ENCODE measurements at places on chromosomes 11 and 22.

- no peak for DNase-seq
Observed at GRCh38 chr11:20011307-20011951, 148.8 kb downstream of the DBX1 start.

DNA sequence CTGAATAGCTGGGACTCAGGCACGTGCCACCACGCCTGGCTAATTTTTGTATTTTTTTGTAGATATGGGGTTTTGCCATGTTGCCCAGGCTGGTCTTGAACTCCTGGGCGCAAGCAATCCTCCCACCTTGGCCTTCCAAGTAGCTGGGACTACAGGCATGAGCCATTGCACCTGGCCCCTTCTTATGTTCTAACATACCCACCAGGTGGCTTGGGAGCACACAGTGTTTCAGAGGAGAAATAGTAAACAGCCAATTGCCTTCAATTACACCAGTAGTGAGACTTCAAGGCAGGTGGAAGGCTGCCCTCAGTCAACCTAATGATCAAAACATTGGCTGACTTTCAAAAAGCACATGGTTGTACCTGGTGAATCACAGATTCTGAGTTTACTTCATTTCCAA, 167.2 kb downstream of the SWAP70 start:
- DNase-seq: no peak

- DNase-seq: no peak
Observed at GRCh38 chr22:40597526-40598430, 38.7 kb downstream of the MRTFA start.

DNA sequence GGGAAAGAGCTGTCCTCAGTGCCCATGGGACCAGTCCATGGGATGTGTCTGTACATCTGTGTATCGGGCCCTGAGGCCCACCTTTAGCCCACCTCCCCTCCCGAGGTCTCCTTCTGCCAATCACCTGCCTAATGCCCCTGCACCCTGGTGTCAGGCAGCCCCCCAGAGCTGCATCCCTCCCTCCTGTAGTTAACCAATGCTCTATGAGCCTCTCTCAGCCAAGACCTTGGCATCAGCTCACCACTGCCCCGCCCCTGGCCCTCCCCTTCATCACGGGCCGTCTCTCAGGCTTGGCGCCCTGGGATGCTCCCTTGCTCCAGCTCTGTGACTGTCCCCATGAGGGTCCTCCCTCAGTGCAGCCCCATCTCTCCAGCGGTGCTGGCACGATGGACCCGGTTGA, 18.5 kb downstream of the MGAT3 start:
- DNase-seq: no peak

- no peak for DNase-seq
Observed at GRCh38 chr22:36671404-36671803, 32.1 kb downstream of the CACNG2 start.

DNA sequence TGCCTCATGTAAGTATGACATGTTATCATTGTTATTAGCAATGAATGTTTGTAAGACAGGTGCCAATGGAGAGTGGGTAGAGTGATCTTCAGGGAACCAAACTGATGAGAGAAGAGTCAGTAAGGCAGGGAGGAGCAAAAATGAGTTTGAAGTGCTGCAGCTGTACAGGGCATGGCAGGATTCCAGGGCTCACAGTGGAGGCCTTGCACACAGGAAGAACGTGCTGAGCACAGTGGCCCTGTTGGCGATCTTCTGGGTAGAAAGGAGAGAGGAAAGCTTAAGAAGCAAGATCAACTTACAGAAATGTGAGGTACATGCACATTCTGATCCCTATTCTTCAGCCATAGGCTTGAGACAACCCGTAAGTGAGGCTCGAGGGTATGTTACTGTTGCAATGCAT, 219.3 kb upstream of the TMEM45B start:
- no peak for DNase-seq

Data from stimulated activated CD4-positive, alpha-beta T cell treated with anti-CD3 and anti-CD28 coated beads, Interleukin-1b, Interleukin-23, amount 100 ng/mL, for 48 hours (primary cell).